ENCODE measurements at places on chromosomes 4 and X. TPM values are rescaled to one million over a fixed set of nuclear protein-coding genes. Genes with fewer than 3 reads are reported as not detected.

GRCh38 chrX:40260146-40260747 lies 162.5 kb upstream of the BCOR start:
- H3K27me3 ChIP-seq = no peaks in the 10 kb centered on the region
- no peak for DNase-seq
- H3K27ac ChIP-seq = peak overlapping the region; percentile 25
- H3K36me3 ChIP-seq = no peaks in the 10 kb centered on the region
- no peak overlapping the region for H3K4me3 ChIP-seq

Gene CLDN34
- not detected for total RNA-seq

Gene ESX1
- total RNA-seq = not detected

DNA sequence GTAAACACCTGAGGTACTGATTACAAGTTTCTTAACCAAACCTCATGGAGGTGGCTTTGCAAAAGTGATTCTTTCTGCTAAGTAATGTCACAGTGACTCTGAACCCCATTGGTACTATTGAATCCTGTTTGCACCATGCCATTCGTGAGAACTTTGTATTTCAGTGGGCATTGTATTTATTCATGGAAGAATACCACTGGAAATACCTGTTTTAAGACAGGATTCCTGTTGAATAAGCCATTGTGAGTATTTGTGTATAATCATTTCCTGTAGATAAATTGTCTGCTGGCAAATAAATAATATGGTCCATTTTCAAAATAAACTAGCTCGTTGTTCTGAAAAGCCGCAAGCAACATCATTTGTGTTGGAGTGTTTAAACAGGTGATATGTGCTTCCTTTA lies 136.4 kb upstream of the GUCY1A1 start:
- no peak overlapping the region for H3K27ac ChIP-seq
- no peaks in the 10 kb centered on the region for H3K36me3 ChIP-seq
- H3K27me3 ChIP-seq = no peaks in the 10 kb centered on the region
- no peak for DNase-seq
- H3K4me3 ChIP-seq = no peak overlapping the region
- H3K4me1 ChIP-seq = no peaks in the 10 kb centered on the region
